Upper lobe of right lung (tissue), 1 donor: ENCODE measurements at places on chromosomes 7 and 10. TPM values are rescaled to one million over a fixed set of nuclear protein-coding genes. Genes with fewer than 3 reads are reported as not detected.

DNA sequence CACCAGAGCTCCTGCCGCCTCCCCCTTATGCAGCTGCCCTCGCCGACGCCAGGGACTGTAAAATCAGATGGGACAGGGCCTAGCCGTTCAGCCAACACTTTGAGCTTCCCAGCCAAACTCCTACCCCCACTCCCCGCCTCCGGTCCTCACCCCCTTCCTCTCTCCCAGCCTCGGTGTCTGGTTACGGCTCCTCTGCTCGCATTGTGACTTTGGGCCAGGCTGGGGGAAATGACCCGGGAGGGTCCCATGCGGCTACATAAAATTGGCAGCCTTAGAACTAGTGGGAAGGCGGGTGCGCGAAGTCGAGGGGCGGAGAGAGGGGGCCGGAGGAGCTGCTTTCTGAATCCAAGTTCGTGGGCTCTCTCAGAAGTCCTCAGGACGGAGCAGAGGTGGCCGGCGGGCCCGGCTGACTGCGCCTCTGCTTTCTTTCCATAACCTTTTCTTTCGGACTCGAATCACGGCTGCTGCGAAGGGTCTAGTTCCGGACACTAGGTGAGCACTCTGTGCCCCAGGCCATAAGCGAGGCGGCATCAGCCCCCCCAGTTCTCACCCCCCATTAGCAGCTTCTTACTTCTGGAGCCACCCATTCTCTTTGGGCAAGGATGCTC is at the start of gene KAZALD1:
Gene KAZALD1 (plus strand): TSS at position 366 of the 608 bp plus-strand sequence. CDS start 604 bp downstream, outside the sequence.
- no peak for DNase-seq

DNA sequence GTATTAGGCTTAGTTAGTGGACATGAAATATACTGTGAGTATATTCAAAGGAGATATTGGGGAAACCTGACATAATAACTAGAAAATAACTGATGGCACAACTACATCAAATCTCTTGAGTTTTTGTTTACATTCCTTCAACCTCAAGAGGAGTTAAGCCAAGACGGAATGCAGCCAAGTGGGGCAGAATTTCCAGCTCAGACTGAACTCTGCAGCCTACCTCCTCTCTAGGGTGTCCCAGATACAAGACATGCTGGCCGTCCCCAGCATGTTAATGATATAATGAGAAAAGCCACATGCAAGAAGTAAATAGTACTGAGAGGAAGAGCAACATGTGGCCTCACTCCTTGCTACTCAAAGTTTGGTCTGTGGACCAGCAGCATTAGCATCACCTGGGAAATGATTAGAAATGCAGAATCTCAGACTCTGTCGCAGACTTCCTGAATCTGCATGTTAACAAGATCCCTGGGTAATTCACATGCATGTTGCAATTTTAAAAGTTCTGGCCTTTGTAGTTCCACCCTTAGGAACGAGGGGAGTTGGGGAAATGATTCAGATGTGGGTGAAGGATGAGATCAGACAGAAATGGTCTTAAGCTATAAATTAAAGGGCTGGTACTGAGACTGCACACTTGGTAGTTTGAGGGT is 118.4 kb upstream of the CACUL1 start:
- no peak for DNase-seq

DNA sequence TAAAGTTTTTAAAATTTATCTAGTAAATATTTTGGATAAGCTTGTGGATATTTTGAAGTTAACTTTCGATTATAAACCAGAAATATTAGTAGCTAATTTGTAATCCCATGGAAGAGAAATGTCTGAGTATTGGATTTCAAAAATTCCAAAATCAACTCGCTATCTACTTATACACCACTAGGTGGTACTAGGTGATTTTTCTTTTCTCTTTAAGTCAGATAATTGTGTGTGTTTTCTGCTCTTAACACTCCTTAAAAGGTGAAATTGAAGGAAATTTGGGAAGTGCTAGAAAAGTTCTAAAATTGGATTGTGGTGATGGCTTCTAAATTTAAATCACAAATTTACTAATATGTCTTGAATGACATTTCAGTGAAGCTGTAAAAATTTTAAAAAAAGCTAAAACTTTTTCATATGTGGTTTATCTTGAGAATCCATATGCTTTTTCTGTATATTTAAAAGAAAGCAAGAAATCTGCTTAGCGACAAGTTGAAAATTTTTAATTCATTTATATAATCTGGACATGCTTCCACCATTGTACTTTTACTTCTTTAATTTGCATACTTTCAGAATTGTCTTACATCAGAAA is 90.2 kb downstream of the IPMK start:
- no peak for DNase-seq

DNA sequence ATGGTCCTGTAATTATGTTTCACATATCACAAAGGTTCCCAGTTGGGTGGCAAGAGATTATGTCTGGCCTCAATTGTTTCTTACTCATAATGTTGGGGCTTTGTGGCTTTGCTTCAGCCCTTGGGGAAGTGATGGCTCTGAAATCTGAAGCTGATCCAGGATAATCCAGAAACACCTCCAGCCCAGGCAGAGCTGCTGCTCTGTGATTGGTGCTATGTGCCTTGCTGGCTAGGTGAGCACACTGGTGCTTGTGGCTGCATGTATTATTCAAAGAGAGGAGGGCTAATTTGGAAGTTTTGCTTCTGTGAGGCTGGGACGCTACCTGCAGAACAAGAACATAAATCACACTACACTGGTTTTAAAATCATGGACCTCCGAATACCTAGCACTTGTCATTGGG is 346.6 kb upstream of the MGMT start:
- no peak for DNase-seq

- no peak for DNase-seq
These were observed 10.5 kb downstream of the FAM171A1 start for GRCh38 chr10:15360566-15360965.

The NXPH1 gene
- not detected for total RNA-seq

DNA sequence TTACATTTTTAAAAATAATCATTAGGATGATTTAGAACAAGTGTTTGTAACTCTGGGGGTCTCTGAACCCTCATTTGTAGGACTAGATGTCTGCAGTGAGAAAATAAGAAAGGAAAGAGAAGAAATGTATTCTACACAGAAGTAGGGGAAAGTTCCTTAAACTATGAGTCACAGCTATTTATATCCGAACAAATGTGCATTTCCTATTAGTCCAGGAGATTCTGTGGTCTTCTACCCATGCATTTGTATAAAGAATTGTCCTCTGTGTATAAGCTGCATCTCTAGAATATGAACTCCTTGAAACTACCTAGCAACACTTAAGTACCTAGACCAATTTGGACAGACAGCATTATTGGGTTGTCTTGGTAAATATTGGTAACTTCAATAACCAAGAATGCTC is 15.9 kb upstream of the CD36 start:
- no peak for DNase-seq

GRCh38 chr10:31930023-31930751 is 1.6 kb upstream of the ARHGAP12 start:
- no peak for DNase-seq

The LIPK gene
- total RNA-seq: not detected

- no peak for DNase-seq
These were observed 57.8 kb upstream of the LANCL2 start for GRCh38 chr7:55307123-55307916.

- DNase-seq: no peak
These were observed 222.8 kb upstream of the NRP1 start for GRCh38 chr10:33557313-33557712.

DNA sequence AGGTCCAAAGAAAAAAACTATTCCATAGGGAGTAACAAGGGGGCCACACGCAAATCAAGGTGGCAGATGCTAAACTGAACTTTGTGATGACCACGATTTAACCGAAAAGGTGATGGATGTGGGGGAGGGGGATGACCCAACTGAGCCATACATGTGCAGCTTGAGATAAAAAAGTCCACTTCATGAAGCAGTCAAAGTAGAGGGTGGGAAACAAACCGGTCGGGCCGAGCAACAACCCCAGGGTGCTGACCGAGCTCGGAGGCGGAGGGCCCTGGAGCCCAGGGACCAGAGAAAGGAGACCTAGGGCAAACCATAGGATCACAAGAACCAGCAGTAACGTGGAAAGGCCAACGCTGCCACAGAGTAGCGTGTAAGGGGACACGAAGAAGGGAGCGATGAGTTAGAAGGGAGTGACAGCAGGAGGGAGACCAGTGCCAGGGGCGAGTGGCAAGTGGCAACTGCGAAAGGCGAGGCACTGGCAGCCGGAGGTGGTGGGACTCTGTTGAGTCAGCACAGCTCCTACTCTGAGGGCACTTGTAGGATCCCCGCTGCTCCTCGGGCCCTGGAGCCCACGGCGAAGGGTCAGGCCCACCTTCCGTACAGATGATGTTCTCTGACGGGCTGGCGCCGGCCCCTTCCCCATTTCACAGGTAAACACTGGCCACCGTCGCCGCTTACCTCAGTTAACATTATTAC is 540 bp downstream of the SNX13 start:
- peak; percentile 73 for DNase-seq

GRCh38 chr10:125023862-125024496 is 82.1 kb downstream of the ZRANB1 start:
- peak; percentile 67 for DNase-seq

The BEND7 gene
- total RNA-seq: 31.1 TPM

The HOXA7 gene
- total RNA-seq: 2.9 TPM

The THNSL1 gene
- 3.0 TPM for total RNA-seq

The ANKRD61 gene
- not detected for total RNA-seq

GRCh38 chr10:1462994-1463633 is 274.2 kb downstream of the ADARB2 start:
- DNase-seq: no peak

DNA sequence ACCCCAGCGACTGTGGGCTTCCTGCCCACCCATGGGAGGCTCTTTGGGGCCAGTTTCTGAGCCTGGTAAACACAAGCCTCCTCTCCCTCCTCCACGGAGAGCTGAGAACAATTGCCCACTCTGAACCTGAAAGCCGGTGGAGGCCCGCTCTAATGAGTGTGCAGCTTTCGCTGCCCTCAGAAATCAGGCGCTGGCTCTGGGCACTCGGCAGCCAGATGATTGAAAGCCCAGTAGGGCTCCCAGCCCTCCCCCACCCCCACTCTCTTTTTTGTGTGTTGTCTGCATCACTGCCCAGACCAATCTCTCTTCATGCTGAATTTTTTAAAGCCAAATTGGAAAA is 438.9 kb downstream of the RPS24 start:
- DNase-seq: no peak

DNA sequence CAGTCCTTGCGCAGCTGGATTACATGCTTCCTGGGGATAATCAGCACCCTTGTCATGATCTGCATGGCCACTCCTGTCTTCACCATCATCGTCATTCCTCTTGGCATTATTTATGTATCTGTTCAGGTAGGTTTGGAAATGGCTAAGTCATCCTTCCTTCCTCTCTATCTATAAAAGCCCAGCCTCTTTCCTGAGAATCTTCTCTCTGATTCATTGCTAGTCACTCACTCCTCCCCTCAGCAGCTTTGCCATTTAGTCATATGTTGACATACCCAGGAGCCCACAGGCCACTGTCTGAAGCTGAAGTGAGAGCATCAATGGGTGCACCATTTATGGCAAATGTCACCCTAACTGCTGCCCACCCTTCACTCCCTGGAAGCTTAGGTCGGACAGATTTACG is 52.0 kb downstream of the ABCC2 start:
- DNase-seq: no peak

DNA sequence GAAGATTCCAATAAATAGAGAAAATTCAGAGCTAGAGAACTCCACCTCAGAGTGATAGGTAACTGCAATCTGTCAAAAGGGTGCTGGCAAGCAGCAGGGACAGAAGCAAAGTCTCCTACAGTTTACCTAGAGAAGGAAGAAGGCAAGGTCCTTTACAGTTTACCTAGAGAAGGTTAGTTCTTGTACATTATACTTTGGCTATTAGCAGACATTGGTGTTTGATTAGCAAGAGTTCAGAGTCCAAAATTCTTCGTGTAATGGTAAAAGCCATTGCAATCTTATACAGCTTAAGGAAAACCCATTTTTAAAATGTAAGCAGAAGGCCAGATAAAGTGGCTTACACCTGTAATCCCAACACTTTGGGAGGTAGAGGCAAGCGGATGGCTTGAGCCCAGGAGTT is 45.9 kb downstream of the SLC25A13 start:
- DNase-seq: no peak

The C10orf53 gene
- not detected for total RNA-seq

- no peak for DNase-seq
These were observed 3.4 kb downstream of the CDK1 start for GRCh38 chr10:60781661-60782060.

GRCh38 chr10:12414278-12414989 is 65.1 kb downstream of the CAMK1D start:
- no peak for DNase-seq

GRCh38 chr10:113064039-113064438 is 114.0 kb downstream of the TCF7L2 start:
- DNase-seq: no peak

The ZPBP gene
- not detected for total RNA-seq

The CCDC3 gene
- total RNA-seq: 10.2 TPM

The NFE2L3 gene
- total RNA-seq: 4.1 TPM

- DNase-seq: no peak
These were observed 25.7 kb downstream of the OPALIN start for GRCh38 chr10:96333101-96333500.

The PNLIP gene
- total RNA-seq: not detected

The TFAM gene
- 28.3 TPM for total RNA-seq

The SMARCD3 gene
- total RNA-seq: 61.5 TPM

The CYP26C1 gene
- 0.35 TPM for total RNA-seq

GRCh38 chr7:143321734-143322133 is 5.8 kb downstream of the CLCN1 start:
- no peak for DNase-seq

The GPR85 gene
- total RNA-seq: 2.9 TPM

The LOXL4 gene
- total RNA-seq: 6.2 TPM

GRCh38 chr7:47948141-47948790 is at the start of gene PKD1L1:
PKD1L1 (minus strand) TSS chr7:47948466; CDS start chr7:47948440, 26 bp downstream.
- no peak for DNase-seq

DNA sequence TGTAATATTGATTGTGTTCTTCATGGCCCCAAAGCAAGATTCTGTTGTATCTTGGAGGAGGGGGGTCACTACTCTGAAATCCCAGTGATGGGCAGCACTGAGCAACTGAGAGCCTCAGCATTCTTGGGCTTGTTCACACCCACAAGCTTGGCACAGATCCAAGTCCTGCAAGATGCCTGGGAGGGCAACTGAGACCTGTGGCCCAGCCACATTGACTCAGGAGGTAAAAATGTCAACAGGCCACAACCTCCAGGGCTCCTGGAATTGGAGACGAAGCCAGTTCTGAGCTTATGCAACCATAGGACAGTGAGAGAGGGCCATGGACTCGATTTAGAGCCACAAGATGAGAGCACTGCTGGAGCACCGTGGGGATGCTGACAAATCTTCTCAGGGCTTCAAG is 3.1 kb upstream of the DOCK1 start:
- DNase-seq: no peak

DNA sequence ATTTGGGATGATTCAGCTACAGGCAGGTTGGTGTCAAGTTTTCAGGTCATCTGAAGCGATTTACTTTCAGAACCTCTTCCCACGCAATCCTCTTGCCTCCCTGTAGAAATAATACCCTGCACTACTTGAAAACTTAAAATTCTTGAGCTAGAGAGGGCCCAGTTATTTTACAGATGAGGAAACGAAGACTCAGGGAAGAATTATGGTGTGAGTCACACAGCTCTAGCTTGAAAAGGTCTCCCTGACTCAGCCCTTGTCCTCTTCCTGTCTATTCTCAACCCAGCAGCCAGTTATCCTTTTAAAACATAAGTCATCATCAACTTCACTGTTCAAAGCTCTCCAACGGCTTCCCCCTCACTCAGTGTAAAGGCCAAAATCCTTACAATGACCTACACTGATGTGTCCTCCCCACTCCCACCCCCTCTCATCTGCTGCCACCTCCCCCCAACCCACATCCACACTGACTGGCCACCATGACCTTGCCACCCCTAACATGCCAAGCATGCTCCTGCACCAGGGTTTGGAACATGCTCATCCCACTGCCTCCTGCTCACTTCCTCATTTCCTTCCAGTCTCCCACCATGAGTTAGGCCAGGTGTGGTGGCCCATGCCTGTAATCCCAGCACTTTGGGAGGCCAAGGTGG is 3.4 kb downstream of the DNMBP start:
- no peak for DNase-seq
